ENCODE measurements at places on chromosomes 1 and 21.

- peak; percentile 45 for DNase-seq
Observed at GRCh38 chr1:152479792-152480595, 30.6 kb upstream of the LCE5A start.

DNA sequence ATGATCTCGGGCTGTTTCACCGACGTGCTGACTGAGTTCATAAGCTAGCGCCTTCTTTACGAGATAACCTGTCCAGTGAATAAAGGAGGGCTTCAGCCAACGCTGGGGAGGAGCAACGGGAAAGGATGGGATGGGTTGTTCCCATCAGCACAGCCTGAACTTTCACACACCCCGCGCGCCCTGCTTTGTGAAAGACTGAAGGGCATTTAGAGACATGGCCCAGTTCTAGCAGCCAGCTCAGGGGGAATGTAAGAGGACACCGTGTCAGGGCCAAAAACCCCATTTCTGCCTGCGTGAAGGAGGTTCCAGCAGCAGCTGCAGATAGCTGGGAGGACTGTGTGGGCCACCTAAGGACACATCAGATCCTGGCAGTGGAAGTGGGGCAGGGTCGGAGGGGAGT lies 255.1 kb upstream of the RAB4A start:
- no peak for DNase-seq

- DNase-seq = no peak
Observed at GRCh38 chr1:36151845-36152203, 2.5 kb upstream of the TRAPPC3 start.

- no peak for DNase-seq
Observed at GRCh38 chr1:69038379-69038778, 529.3 kb upstream of the LRRC7 start.

- no peak for DNase-seq
Observed at GRCh38 chr1:23371987-23372880, 2.6 kb upstream of the ZNF436 start.

DNA sequence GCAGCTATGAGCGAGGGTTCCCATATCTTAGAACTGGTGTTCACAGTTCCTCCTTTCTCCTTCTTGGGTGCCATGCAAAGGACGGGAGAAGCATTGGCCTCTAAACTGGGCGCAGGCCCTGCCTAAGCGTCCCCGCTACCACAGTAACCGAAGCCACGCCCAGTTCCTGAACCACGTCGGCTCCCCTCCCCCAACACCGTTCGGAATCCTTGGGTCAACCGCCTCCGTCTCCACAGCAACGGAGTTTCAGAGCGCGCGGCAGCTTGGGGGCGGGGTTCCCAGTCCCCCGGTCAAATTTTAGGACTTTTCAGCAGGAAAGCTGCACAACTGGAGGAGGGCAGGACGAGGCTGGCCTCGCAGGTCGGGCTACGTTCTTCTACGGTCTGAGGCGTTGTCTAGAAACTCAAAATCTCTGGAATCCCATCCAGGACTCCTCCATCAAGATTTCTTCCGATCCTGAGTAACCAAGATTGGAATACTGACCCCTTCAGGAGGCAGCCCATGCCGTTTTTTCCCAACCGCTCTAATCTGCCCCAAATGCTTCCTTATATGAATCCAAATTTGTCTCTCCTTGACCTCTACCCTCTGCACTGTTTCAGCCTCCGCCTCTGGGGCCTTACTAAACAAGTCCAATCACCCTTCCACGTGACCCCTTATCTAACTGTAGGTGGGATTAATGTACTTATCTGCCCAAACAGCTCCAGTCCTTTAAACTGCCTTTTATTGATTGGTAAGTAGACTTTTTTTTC lies at the start of gene SPAG17:
SPAG17 (minus strand) TSS at position 145 of the 749 bp plus-strand sequence; CDS start at position 74, 71 bp downstream.
- DNase-seq = peak; percentile 87

DNA sequence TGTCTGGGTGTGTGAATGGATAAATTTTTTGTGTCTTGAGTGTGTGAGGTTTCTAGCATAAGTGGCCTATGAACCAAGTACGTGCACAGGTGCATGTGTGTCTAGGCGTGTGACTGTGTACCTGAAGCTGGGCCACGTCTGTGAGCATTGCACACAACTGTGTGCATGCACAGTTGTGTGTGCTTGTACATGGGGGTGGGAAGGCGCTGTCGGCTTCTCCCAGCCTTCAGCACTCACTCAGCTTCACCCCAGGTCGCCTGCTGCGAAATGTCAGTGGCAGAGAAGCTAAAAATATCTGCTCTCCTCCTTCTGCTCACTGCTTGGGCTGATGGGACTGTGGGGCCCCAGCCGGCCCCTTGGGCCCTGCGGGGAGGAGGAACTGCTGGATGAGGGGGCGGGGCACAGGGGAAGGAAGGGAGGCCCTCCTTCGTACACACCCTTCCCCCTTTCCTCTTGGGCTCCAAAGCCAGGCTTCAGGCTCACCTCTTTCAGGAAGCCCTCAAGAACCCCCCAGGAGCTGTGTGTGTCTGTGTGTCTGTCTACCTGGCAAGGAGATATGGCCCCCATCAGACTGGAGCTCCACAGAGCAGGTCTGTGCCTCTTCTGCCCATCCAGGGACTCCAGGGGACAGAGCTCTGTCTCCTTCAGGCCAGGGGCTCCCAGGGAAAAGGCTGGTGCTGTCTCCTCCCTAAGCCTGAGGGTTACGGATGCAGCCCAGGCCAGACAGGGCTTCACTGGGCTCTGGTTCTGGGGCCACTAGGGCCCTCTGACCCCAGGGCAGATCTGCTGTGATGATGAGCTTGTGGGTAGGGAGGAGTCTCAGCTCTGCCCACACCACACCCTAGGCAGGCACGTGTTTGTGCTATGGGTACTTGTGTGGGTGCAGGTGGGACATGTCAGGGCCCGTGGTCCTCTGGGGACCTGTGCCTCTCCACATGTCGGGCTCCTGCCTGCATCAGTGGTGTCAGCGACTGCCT lies 35.6 kb upstream of the WASF2 start:
- peak; percentile 90 for DNase-seq

- no peak for DNase-seq
Observed at GRCh38 chr1:10979483-10979920, 33.0 kb upstream of the TARDBP start.

DNA sequence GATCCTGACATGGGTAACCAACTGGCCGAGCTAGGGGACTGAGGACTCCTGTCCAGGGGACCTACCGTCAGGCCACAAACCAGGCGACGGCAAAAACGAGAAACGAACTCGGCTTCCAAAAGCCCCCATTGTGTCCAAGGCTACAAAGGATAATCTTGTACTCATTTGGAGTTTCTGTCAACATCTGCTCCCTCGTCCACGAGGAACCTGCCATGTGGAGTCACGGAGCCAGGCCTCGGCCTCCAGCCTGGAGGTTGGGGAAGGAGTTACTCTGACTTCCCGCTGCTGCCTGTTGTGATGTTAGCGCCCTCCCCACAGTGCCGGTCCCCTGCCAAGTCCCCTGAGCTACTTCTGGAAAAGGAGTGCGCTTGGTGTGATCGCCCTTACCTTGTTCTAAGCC lies 7.3 kb downstream of the KRTAP10-1 start:
- DNase-seq = no peak

GRCh38 chr1:56811331-56811730 lies 7.9 kb downstream of the FYB2 start:
- DNase-seq = no peak

DNA sequence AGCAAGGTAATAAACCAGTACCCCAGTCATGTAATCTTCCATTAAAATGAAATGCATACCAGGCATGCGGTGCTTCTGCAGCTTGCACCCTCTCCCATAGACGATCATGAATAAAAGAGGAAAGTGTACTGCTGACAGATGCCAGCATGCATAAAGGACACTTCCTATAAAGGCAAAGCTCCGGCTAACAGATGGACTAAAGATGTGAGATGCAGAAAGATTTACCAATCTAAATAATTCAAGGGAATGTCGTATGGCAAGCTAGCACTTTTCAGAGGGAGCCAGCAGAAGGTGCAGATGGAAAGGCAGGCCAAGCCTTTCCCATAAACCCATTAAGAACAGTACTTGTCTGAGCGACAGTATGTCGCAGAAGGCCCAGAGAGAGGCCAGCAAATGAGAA lies 542.0 kb downstream of the NUF2 start:
- DNase-seq = no peak

- no peak for DNase-seq
Observed at GRCh38 chr1:7388141-7388487, 383.0 kb upstream of the VAMP3 start.

GRCh38 chr1:60488847-60489246 lies 415.3 kb upstream of the C1orf87 start:
- no peak for DNase-seq

DNA sequence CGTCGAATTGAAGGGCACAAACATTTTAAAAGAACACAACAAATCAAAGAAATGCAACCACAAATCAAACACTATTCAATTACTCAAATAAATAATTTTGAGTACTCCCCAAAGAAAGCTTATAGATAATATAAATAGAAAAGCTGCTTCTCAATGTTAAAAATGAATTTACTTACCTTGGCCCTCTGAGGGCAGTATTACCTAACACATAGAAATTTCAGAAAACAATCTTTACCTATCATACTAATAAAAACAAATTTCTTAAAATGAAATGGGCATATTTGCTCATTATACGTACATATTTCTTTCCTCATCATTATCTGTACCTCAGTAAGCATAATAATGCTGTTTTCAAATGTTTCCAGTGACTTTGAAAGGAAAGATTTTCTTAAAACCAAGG lies 141.8 kb downstream of the AKT3 start:
- DNase-seq = no peak

GRCh38 chr1:210117198-210117597 lies 115.4 kb upstream of the SERTAD4 start:
- no peak for DNase-seq

DNA sequence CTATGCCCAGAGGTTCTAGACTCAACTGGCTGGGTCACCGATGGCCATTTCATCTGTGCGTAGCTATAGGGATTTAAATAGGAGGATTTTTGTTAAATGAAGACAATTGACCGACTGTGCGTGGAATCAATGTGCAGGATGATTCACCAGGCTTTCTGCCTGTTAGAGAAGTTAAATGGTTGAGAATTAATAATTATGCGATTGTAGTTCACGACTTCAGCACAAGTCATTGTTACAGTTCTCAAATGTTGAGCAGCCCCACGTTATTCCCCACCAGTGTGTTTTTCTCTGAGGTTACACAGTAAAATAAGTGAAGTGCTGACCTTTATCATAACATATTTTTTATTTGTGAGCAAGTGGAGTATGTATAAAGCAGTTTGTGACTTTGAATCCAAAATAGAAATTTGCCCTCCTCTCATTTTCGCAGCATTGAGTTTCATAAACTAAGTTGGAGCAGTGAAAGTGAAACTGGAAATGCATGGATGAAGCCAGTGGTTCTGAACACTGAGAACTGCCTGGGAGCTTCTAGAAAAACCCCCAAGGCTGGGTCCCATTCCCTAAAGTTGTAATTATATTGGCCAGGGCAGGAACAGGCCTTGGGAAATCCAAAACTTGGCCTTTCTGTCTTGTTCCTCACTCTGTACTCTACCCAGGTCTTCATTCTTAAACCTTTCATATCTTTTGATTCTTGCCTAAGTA lies 102.6 kb downstream of the GALNT2 start:
- no peak for DNase-seq

GRCh38 chr1:110671361-110671760 lies 3.4 kb downstream of the KCNA3 start:
- no peak for DNase-seq

DNA sequence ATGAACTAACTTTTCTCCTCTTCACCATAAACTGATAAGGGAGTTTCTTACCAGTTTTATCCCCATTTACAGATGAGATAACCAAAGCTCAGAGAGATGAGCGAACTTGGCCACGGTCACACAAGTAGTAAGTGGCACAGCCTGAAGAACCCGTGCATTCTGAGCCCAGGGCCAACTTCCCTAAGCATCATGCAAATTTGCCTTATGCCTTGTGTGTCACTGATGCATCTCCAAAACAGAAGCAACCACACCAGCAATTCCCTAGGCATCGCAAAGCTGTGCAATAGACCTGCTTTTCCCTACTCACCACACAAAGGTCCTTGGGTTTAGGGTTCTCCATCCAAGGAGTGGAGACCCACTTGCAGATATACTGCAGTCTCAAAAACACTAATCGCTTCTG lies 304.5 kb upstream of the KAZN start:
- DNase-seq = no peak

GRCh38 chr1:87089070-87089736 lies 174.8 kb downstream of the HS2ST1 start:
- DNase-seq = no peak

DNA sequence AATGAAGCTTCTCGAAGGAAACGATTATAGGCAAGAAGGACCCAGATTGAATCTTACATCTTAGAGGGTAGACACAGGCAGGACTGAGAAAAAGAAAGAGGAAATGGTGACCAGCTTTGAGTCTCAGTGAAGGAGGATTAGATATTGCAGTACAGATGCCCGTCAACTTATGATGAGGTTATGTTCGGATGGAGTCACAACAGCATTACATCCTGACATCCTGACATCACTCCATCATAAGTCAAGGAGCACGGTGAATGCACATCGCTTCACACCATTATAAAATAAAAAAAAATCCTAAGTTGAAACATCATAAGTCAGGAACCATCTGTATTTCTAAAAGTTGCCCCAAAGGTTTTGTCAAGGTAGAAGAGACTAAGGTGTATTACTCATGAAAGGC lies 312.3 kb upstream of the PLXNA2 start:
- DNase-seq = no peak

GRCh38 chr21:46322351-46323226 lies 1.1 kb downstream of the C21orf58 start:
- DNase-seq = peak; percentile 71
